ENCODE measurements at places on chromosomes 4 and X.

GRCh38 chr4:165810726-165811125 lies 62.3 kb upstream of the TLL1 start:
- peak; percentile 4 for DNase-seq

GRCh38 chr4:145788755-145789154 lies 108.8 kb downstream of the C4orf51 start:
- peak; percentile 41 for DNase-seq

DNA sequence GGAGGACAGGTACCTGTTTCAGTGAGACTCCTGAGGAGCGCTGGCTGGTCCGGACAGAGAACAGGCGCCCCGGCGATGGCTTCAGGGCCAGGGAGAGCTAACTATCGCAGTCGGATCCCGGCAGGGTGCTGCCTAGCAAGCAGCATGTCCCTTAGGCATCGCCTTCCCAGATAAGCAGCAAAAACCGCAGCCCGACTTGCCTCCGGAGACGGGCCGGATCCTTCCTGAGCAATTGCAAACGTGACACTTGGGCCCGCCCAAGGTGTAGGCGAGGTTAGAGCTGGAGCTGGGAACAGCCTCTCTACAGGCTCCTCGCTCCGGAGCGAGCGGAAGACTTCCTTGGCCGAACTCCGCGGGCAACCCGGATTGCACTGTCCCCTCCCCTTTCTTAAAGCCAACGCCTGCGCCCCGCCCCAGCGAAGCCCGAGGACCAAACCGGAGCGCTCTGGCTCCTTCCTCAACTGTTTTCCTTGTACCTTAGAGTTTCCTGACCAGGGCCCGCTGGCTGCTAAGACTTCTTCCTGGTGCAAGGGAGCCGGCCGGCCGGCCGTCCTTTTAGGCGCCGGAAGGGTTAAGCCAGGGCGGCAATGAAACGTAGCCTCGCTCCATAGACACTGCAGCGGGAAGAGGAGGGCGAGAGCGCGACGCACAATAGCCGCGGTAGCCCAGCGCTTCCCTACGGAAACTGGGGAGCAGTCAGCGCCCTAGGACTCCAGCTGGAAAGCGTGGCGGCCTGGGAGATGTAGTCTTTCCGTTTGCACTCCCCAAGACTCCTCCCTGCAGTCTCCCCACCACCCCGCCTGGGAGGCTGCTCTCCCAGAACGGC lies at the start of gene OPHN1:
Gene OPHN1, minus strand, starts transcription at position 341 of the 826 bp plus-strand sequence. CDS start 475 bp downstream, outside the sequence.
- peak; percentile 80 for DNase-seq

DNA sequence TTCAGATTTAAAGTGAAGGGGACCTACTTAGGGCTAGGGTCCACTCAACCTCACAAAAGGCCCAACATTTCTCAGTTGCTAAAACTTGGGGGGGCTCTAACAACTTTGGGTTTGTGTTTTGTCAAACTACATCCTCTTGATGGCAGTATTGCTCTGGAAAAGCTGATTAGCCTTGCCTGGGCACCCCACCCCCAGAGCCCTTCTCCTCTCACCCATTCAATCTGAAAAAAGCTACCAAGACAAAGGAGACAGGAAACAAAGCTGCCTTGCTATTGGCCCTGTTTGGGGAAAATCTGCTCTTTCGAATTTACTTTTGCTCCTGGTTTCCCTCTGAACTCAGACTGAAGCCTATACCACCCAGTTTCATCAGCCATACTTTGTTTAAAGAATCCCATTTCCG lies 195.2 kb upstream of the STK26 start:
- no peak for DNase-seq

DNA sequence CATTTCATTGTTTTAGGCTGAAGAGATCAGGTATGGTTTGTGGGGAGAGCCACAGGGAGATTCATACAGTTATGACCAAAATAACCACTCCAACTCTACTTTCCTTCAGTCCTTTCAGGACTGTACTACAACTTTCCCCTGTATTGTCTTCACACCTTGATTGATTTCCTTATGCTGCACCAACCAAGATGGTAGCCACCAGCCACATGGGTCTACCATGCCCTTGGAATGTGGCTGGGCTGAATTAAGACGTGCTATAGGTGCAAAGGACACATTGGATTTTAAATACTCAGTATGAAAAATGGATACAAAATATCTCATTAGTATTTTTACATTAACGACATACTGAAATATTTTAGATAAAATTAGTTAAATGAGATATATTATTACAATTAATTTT lies 11.2 kb downstream of the IRF2 start:
- no peak for DNase-seq

DNA sequence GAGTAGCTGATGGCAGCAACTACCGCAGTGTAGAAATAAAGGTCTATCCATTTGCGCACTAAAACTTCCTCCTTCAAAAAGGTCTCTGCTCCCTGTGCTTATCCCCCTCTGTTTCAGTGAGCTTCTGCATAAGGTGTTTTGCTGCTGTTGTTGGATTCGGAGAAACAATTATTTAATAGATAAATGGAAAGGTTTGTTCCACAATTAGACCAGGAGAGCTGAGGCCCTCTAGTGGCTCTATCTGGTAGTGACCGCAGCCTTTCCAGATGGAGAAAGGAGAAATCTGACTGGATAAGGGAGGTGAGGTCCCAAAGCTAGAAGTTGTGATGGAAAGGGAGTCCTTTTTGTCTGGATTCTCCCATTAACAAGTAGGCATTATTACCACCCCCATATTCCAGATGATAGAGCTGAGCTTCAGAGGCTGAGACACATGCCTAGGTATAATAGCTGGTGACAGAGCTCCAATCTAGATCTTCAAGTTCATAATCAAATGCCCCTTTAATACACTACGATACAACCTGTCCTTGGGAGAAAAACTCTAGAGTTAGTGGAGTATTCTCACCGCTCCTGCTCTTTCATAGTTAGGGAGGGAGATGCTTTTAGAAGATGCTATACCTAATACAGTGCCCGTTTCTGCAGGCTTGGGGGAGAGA lies 5.1 kb upstream of the GABRQ start:
- peak; percentile 73 for DNase-seq

DNA sequence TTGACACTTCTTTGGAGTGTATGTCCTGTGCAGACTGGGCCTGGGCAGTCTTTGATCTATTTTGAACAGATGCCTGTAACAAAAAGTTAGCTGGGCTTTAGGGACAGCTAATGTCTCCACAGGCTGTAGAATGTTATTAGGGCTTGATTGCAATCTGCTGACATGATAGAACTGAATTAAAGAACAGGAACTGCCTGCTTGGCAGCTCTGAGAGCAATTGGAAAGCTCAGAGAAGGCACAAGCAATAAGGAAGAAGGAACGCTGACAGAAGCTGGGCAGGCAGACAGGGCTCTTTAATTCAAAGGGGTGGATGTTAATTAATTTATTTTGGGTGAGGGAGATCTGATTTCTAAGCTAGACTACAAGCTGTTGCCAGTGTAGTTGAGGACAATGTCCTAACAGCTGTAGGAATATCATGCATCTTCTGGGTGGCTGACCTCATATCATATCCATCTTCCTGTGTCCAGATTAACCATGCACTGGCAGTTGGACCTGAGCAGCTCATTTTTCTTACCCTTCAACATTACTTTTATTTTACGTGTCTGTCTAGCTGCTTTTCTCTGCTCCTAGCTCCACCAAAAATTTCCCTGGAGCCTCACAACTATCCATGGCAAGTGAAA lies 20.7 kb upstream of the GRXCR1 start:
- DNase-seq = no peak

DNA sequence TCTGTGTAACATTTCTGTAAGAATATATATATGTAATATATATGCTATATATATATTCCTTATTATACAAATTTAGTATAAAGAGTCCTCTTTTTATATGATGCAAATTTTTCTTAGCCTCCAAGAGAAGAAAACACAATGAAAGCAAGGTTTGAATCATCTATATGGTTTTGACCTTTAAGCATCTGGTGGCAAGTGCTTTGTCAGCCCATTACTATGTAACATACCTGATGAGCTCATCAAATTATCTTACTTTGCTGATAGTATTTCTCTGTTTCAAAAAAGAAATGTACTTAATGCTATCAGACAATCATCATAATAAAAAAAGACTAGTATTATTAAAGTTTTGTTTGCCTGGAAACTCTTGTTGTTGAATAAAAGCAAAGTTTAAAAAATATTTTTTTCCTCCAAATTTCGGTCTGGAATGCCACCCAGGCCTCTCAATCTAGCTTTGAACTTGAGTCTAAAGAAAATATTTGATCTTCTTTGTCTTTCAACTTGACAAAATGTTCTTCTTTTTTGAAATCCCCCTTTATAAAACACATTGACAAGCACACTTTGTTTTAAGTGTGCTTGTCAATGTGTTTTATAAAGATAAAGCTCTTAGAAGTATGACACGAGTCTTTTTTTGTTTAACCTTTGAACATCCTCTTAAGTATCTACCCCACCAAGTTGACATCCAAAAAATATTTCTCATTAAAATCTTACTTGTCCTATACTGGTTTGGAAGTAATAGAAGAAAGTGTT lies 26.2 kb downstream of the ZNF330 start:
- DNase-seq = no peak

DNA sequence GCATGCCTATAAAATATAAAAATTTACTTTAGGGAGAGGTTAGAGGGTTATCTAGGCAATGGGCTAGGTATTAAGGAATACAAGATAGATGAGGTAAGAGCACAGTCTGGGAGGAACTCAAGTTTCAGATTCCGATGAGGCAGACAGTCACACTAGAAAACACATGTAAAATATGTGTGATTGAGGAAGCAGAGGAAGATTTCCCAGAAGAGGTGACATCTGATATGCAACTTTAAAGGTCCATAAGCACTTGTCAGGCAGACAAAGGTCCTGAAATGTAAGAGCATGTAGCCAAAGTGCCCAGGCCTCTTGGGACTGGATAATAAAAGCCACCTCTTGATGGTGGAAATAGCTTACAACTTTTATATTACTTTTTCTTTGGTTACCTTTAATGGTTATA lies 81.1 kb upstream of the AADAT start:
- DNase-seq = no peak

DNA sequence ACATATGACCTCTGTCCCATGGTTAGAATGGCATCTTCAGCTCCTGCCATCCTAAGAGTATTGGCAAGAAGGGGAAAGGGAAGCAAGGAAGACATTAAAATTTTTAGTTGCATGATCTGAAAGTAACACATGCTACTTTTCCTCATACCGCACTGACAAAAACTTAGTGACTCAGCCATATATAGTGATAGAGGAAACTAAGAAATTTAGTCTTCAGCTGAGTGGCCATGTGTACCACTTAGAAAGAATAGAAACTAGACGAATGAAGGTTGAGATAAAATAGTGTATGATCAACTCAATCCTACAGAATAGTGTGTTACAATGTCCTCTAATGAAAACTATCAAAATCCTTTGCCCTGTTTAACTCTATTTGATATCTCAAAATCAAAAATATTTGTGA lies 164.1 kb downstream of the PPP3CA start:
- DNase-seq = no peak

- no peak for DNase-seq
Observed at GRCh38 chr4:182337366-182337765, 94.2 kb downstream of the TENM3 start.

DNA sequence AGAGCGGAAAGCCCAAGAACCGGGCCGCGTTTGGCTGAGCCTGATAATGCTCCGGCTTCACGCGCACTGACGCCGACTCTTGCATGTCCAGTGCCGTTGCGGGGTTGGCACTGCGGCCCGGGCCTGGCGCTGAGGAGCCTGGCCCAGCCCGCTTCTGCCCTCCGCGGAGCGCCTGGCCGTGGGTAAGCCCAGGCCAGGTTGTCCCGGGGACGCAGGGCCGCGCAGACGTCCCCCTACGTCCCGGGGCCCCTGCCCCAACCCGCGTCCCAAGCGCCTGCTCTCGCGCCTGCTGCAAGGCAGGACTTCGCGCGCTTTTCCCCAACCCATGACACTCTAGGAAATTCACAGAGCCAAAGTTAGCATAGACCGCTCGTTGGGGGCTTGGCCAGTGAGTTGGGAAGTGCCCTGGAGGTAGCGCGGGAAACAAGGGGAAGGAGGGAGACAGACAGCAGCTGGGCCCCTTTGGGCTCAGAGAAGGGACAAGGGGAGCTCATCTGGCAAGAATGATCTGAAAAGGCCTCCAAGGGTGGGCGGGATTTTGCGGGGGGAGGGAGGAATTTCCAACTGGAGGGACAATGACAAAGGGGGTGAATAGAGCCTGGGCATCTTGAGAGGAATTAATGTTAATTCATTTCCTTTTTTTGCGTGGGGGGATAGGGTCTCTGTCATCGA lies 665 bp upstream of the LRPAP1 start:
- DNase-seq = no peak

- DNase-seq = no peak
Observed at GRCh38 chr4:43130228-43131021, 237.9 kb downstream of the GRXCR1 start.

DNA sequence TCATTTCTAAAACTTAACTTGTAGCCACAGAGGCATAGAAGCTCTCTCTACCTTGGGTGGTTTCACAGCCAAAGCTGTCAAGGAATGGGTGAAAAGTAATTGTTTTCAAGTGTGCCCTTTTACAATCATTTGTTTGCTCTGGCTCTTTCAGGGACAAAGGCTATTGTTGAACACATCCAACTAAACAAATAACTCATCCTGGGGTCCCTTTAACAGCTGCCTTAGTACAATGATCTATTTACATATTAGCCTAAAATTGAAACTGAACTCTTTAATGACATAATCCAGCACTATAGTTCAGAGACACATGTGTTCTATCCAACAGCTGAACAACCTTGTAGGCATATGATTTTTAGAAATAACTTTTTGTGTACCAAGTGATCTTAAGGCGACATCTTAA lies 3.7 kb downstream of the HHIP start:
- DNase-seq = no peak

GRCh38 chrX:50635817-50636365 lies 165.3 kb upstream of the DGKK start:
- DNase-seq = no peak

DNA sequence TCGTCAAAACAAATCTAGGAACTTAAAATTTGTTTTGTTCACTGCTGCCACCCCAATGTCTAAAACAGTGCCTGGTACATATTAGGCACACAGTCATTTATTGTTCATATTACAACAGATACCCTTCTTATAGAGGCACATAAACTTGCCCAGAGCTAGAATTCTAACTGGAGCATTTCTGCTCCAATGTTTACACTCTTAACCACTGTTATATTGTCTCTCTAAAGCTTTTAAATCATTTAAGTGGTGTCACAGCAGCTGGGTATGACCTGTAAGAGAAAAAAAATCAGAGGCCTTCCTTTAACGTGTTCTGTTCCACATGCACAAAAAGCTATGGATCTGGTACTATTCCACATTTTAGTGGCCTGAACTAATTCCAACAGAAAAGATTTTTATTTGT lies 3.0 kb downstream of the UBE2D3 start:
- no peak for DNase-seq

DNA sequence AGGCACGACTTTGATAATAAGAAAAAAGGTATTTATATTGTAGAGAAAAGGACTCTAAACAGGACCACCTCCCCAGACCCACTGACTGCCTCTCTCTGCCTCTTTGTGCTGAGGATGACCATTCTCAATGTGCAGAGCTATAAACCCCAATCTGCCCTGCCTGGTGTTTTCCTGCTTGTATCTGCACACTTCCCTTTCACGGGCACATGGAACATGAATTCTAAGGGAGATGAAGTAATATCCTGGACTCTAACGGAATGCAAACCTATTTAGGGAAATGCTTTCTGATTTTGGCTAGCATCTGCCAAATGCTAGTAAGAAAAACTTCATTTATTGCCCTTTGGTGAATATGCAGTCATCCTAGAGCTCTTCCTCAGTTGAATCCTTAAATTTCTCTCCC lies 2.4 kb downstream of the DIPK2B start:
- no peak for DNase-seq

- no peak for DNase-seq
Observed at GRCh38 chrX:101693476-101693875, 33.8 kb upstream of the ARMCX2 start.

GRCh38 chrX:69884210-69884609 lies 165.5 kb downstream of the AWAT2 start:
- no peak for DNase-seq

Measured in astrocyte of the hippocampus (primary cell).